ENCODE measurements at places on chromosomes 2 and 18.

- DNase-seq, result peak; percentile 57
Observed at GRCh38 chr18:40159141-40160017, 1795.7 kb upstream of the PIK3C3 start.

DNA sequence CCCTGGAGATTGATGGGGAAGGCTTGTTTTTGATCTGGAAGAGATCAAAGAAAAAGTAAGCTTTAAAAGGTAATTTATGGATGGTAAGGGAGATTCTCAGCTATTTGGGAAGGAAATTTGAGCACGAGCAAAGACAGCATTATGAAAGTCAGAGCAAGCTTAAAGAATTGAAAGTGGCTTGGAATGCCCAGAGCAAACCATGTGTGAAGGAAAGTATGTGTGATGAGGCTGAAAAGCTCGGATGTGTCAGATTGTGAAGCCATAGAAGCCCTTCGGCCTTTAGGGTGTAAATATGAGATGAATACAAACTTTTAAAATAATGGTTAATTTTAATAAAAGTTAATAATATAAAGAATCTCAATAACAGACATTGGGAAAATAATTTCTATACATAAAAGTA lies 377.4 kb upstream of the DSEL start:
- no peak for DNase-seq

DNA sequence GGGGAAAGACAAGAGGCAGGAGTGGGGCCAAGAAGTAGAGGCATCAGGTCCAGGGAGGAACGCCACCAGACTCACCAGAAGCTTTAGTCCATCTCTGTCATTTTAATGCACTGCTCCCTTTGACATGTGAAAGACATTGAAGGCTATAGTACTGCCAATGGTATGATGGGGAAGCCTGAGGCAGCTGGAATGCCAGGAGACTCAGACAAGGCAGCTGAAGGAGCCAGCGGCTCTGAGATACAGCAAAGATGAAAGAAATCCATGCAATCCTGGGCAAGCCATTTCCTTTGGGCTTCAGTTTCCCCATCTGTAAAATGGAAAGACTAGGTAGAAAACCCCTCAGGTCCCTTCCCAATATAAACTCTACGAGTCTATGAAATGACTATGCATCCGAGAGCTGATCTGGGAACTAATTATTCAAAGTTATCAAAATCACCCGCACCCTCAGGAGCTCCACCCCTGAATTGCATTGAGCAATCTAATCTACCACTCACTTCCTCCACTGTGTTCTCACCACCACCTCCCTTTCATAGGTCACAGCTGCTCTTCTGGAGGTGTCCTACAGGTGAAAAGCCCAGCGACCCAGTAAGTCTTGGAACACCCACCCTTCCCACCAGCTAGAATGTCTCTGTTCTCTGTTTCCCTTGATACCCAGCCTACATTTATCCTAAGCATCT lies 3.1 kb downstream of the CXCR2 start:
- no peak for DNase-seq

GRCh38 chr18:54606835-54607212 lies 15.8 kb downstream of the DYNAP start:
- DNase-seq, result no peak

- DNase-seq, result no peak
Observed at GRCh38 chr2:127362971-127363370, 24.8 kb downstream of the MAP3K2 start.

- no peak for DNase-seq
Observed at GRCh38 chr2:60469536-60470317, 83.7 kb downstream of the BCL11A start.

Measured in Karpas-422 (cell line).